ENCODE measurements at places on chromosomes 7 and 10. TPM values are rescaled to one million over a fixed set of nuclear protein-coding genes. Genes with fewer than 3 reads are reported as not detected.

GRCh38 chr10:127715782-127716378, 21.1 kb upstream of the FOXI2 start:
- peak; percentile 15 for DNase-seq

GRCh38 chr10:105094048-105094447, 453.0 kb downstream of the SORCS3 start:
- DNase-seq: no peak

Gene CCZ1
- total RNA-seq: 35.2 TPM

Gene AGR3
- not detected for total RNA-seq

DNA sequence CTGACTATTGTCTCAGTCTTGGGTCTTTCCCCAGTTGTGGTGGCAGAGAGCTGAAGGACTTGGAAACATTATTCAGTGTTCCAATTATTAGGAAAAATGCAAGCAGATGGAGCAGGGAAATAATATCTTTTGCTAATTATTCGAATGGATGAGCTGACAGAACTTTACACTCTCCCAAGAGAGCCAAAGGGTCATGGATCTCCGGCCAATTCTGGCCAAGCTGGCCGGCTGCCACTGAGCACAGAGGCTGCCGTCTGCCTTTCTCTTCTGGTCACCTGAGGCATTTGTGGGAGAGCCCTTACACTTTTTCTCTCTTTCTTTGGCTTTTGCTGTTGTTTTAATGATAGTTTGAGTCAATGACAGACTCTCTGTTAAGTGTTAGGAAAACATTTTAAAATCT, 22.2 kb upstream of the CNTNAP2 start:
- no peak for DNase-seq

DNA sequence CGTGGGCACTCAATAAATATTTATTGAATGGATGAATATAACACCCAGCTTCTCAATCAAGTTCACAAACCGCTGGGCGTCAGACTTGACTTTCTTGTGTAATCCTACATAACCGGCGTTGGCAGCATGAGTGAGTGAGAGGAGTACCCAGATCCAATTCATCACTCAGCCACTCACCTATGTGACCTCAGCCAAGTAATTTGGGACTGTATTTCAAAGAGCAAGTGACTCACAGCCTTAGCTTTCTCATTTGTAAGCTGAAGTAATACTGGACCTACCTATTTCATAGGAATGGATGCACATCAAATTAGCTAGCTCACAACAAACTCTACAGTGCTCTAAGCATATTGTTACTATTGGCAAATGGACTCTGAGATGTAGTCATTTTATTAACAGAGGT, 53.8 kb upstream of the FAM204A start:
- DNase-seq: no peak

DNA sequence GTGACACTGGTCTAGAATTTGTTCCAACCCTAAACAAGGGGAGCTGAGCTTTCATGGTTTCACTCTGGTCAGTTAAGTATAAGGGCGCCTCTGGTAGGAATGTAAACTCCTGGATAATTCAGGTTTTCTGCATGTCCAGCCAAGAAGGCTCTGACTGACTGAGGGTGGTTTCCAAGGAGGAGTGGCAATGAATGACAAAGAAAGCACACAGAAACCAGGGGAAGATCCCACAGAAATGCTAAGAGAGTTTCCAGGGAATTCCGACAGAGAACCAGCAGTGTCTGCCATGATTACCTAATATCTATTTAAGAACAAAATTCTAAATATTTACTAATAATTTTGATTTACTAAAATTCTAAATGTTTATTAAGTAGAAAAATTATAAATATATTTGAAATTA, 27.3 kb upstream of the NRG3 start:
- DNase-seq: no peak

GRCh38 chr7:15403751-15404150, 158.1 kb downstream of the AGMO start:
- no peak for DNase-seq

GRCh38 chr7:111224354-111225231, 133.7 kb downstream of the LRRN3 start:
- no peak for DNase-seq

DNA sequence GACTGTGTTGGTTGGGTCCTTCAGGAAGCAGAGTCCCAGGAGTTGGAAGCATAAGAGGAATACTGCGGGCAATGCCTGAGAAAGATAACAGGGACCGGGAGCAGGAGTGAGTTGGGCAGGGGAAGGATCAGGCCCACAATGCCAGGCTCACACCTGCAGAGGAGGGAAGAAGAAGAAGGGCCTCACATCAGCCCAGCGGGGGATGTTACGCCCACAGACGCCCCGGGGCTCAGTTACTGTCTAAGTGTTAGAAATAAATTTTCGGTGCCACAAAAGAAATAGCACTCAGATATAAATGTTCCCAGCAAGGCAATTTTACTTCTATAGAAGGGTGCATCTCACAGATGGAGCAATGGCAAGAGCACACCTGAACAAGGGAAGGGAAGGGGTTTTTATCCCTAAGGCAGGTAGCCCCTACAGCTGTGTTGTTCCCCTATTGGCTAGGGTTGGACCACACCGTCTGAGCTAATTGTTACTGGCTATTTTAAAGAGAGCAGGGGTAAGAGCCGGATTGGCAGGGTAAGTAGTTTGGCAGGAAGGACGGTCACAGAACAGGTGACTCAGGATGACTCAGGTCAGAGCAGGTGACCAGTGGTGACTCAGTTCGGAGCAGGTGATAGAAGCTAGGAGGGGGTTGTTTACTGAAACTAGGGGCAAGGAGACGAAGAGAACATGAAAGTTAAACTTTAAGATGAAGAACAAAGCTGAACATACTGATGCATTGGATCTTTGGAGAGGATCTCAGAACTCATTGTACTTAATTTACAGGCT, at the start of gene NOS3:
TSS of gene NOS3 (plus strand) at position 602 of the 771 bp plus-strand sequence. CDS start 2,787 bp downstream, outside the sequence.
- no peak for DNase-seq

Data from umbilical cord (tissue), 2 donors.